ENCODE measurements at places on chromosomes 3 and 15.

DNA sequence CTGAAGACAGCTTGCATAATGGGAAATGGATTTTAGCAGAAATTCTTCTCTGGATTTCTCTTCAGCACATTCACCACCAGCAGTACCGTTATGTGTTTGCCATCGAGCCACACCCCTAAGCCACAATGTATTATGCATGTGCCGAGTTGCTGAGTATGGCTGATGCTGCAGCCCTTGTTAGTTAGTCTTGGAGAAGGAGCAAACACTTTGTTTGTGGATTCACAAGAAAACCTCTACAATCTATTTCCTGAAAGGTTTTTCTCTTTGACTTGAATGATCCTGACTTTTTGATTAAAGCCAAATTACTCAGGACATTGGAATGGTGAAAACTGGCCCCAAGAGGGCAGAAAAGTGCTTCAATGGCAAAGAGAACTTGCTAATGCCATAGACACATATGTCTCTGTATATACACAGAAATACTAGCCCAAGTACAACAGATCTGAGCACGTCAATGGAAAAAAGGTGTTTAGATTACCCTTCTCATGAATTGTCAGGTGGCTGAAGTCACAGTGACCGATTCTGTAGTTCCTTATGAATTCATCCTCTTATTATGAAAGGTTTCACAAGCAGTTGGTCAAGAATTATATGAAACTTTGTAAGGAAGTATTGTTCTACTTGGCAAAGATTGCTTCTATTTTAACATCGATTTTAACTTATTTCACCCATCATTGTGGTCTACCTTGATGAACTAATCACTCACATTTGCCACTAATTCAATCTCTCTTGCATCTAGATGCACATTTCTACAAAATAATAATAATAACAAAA is 103.0 kb downstream of the P3H2 start:
- no peak for DNase-seq

GRCh38 chr15:74167891-74168331 is 5.6 kb upstream of the ISLR start:
- no peak for DNase-seq

DNA sequence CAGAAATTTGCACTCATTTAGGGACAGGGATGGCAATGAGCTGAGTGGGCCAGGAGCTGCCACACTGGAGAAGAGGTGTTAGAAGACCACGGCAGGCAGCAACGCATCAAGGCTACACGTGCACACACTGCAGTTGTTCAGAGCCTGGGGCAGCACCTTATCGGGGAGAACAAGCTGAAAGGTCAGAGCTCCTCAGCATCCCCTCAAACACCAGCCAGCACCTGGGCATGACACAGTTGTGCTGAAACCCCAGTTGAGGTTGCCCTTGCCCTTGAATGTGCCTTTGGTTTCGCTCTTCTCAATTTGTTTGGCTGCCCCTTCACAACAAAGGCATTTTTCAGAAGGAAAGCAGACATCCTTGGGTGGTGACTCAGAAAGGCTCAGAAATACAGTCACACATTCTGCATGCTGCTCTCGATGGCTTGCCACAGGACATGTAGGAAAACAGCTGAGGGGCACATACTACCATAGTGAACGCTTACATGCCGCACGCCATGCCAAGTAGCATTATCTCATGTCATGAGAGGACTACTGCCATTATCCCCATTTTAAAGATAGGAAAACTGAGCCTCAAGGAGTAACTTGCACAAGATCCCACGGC is 57.6 kb downstream of the ST8SIA2 start:
- no peak for DNase-seq

DNA sequence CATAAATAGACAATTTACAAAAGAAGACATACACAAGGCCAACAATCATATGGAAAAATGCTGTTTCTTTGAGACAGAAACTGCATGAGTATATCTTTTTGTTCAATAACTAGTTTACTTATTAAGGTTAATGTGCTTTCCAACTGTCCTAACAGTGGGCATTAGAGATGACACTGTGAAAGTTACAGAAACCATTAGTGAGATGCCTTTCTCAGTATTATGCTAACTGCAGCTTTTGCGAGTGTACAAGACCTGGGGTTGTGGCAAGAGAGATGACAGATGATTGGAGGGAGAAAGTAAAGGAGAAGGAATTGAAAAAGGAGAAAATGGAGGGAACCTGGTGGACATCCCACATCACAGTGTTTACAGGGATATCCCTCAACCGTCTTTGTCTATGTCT is 640.5 kb downstream of the ZPLD1 start:
- no peak for DNase-seq

DNA sequence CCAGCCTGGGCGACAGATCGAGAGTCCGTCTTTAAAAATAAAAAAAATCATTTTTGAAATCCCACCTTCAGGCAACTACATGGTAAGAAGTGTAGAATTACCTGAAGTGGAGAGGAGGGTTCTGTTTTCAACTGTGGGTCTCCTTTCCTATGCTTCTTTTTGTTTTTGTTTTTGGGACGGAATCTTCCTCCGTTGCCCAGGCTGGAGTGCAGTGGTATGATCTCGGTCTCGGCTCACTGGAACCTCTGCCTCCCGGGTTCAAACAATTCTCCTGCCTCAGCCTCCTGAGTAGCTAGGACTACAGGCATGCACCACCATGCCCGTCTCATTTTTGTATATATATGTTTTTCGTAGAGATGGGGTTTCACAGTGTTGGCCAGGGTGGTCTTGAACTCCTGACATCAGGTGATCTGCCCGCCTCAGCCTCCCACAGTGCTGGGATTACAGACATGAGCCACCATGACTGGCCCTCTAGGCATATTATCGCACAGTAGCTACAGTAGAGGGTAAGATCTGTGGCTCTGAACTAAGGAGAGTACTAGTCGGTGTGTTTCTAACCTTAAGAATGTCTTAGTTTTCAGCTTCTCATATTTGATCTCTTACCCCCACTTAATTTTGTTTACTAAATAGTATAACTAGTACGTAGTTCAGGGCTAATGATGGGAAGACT is 8.5 kb downstream of the EBLN2 start:
- no peak for DNase-seq

- DNase-seq, result no peak
Measured at GRCh38 chr3:153970047-153970446, 151.1 kb upstream of the ARHGEF26 start.

DNA sequence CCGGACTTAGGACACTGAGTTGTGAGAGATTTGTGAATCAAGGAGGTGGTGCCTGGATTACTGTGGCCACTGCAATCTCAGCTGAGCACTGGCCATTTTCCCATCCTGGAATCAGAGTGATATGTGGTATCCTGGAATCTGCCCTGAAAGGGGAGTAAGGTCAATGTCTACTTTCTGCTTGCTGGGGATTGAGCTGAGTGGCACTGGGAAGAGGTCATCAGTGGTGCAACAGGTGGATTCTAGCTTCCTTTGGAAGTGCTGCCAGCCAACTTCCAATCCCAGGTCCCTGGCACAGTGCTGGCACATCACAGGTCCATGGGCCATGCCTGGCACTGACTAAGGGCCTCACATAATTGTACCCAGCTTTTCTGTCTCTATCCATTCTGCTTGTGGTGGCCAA is 20.6 kb upstream of the TSEN2 start:
- DNase-seq, result no peak

DNA sequence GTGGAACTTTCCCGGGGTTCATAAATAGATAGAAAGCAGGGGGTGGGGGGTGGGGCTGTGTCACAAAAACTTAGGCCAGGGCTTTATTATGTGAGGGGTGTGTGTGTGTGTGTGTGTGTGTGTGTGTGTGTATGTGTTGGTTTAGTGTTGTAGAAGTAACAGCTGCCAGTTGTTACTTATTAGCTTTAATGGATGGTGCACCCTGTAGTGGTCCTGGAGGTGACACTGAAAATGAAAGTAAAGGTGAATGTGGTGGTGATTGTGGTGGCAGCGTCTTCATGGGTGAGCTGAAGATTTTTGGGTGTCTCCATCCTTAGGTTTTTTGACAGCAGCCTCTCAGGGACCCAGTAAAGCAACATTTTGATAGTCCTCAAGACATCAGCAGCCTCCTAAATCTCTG is 449.9 kb downstream of the PDCD6IP start:
- DNase-seq, result no peak

DNA sequence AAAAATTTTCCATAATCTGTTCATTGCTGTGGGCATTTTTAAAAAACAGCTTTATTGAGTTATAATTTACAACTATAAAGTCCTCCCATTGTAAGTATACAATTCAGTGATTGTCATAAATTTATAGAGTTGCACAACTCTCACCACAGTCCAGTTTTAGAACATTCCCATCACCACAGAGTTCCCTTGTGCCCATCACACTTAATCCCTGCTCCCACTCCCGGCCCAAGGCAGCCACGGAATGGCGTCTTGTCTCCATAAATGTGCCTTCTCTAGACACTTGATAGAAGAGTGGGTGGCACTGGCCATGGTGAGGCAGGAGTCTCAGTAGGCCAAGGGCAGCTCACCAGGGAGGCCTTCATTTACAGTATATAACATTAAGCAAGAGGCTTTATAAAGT is 6.3 kb downstream of the TSEN2 start:
- DNase-seq, result no peak

- no peak for DNase-seq
Measured at GRCh38 chr3:177523067-177523675, 325.9 kb upstream of the TBL1XR1 start.

- DNase-seq, result no peak
Measured at GRCh38 chr3:95629802-95630201, 1184.6 kb upstream of the EPHA6 start.

DNA sequence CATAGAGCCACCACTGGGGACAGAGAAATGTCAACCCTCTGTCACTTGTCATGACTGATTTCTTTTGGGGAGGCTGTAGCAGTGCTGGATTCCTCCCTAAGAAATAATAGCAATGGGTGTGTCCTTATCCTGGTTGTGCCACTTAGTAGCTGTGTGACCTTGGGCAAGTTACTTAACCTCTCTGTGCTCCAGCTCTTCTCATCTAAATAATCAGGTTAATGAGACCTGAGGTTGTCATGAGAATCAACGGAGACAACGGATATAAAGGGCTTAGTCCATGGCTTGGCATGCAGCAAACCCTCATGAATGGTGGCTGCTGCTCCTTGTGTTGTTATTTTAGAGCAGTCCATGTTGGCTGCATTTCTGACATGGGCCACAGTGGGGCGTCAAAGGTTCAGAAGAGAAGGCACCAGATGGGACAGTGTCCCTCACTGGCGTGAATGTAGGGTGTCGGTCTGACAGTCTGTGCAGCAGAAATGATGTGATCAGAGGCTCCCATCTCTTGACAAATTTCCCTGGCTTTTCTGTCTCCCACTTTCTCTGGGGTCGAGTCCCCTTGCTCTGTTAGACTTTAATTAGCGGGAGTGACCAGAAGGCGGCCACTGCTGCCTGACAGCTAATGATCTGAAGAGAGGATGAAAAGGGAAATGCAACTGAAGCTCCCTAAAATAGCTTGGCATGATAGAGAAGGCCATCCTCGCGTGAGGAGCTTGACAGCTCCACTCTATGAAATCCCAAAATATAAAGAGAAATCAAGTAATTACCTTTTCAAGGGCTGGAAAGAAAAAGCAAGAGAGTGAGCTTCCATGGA is 209.4 kb downstream of the CADPS start:
- no peak for DNase-seq

- DNase-seq, result no peak
Measured at GRCh38 chr3:100748220-100748619, 38.9 kb downstream of the TFG start.

DNA sequence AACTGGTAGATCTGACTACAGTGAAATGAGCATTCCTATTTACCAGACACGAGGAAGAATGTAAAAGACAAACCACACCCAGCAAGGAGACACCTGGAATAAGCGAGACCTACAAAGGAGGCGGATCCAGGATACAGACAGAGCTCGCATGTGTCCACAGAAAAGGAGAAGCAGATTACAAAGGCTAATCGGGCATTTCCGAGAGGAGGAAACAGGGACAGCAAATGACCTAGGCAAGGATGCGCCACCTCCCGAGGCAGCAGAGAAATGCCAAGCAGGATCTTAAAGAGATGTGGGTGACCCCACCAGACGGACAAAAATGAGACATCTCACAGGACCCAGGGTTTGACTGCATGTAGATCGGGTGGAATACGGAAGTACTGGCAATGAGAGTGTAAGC is 63.2 kb upstream of the IQSEC1 start:
- no peak for DNase-seq

Data from stimulated activated CD8-positive, alpha-beta memory T cell treated with anti-CD3 and anti-CD28 coated beads, Interleukin-4, amount 100 ng/mL, for 4 hours (primary cell).